Fibroblast of the aortic adventitia (primary cell): ENCODE measurements at places on chromosomes 11 and 22. TPM values are rescaled to one million over a fixed set of nuclear protein-coding genes. Genes with fewer than 3 reads are reported as not detected.

Gene PIWIL4
- total RNA-seq, result 2.7 and 5.6 TPM in 2 replicates

Gene SDF2L1
- 10.6 and 18.3 TPM in 2 replicates for total RNA-seq

Gene PRDX5
- total RNA-seq, result 257 and 510 TPM in 2 replicates

Gene ADM
- total RNA-seq, result 103 and 348 TPM in 2 replicates

Gene RBMXL2
- not detected in 2 replicates for total RNA-seq

Gene ASPHD2
- 2.9 and 4.2 TPM in 2 replicates for total RNA-seq

Gene TRIM51
- not detected in 2 replicates for total RNA-seq

Gene PKNOX2
- 2.0 and 8.6 TPM in 2 replicates for total RNA-seq

Gene TPH1
- 0.18 and 1.2 TPM in 2 replicates for total RNA-seq

Gene CCDC87
- total RNA-seq, result 0.45 and 1.1 TPM in 2 replicates

Gene FAM180B
- not detected in 2 replicates for total RNA-seq

Gene C11orf42
- not detected in 2 replicates for total RNA-seq

Gene LRRC32
- total RNA-seq, result 23.1 and 30.0 TPM in 2 replicates

Gene THRSP
- total RNA-seq, result not detected in 2 replicates

Gene SCARF2
- total RNA-seq, result 11.8 and 42.9 TPM in 2 replicates

Gene MS4A4A
- not detected in 2 replicates for total RNA-seq

Gene VSIG10L2
- not detected in 2 replicates for total RNA-seq

Gene EMSY
- total RNA-seq, result 5.9 and 30.8 TPM in 2 replicates

Gene CLP1
- 12.6 and 16.2 TPM in 2 replicates for total RNA-seq

Gene SRPRA
- 37.8 and 99.4 TPM in 2 replicates for total RNA-seq

Gene IRAG1
- 17.6 and 32.0 TPM in 2 replicates for total RNA-seq
